ENCODE measurements at places on chromosomes 1 and 21.

DNA sequence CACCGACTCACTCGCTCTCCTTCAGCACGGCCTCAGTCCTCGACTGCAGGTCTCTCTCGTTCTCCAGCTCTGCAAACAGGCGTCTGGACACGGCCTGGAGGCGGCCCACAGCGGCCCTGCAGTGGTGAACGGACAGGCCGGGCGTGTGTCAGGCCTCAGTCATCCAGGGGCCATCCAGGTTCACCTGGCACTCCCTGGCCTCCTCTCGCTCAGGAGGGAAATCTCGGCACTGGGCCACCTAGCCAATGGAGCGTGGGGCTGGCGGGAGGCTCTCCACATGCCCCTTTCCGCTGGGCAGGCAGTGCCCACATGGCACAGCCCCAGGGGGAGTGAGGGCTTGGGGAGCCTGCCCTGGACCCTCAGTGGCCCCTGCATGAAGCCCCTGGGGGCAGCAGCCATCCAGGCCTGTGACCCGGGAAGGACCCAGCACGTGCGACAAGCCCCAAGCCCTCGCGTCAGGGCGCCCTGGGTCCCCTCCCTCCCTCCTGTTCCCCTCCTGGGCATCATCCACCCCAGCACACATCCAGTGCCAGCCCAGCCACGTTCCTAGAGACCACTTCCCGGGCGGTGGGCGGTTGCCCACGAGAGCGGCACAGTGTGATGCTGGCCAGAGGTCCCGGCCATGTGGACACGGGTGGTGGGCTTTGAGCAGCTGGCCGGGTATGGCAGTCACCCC is 18.1 kb downstream of the CFAP74 start:
- DNase-seq, result peak; percentile 56

DNA sequence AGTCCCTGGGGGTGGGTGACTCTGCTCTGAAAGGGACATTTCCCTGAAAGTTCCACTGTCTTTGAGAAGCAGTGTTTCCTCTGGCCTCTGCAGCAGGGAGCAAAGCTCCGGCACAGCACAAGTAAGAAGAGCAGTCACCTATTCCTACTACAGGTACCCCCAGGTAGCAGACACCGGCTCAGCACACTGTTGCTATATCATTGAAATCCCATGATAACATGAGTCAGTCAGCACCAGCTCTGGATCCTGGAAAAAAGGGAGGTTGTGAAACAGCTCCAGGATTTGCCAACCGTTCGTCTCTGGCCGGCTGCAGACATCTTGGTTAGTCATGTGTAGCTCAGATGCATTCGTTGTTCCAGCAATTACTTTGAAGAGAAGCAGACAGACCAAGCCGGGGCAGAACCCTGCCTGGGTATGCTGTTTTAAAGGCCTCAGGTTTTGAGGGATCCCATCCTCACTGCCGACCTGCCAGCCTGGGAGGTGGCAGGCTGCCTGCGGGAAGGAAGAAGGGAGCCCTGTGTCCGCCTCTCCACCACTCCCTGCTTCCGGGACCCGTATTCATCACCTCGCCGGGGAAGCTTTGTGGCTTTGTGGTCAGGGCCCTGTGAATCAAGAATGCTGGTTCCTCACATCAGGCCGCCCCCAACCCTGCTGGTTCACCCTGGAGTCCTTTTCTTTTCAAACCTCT is 139.2 kb downstream of the CLIC6 start:
- DNase-seq, result no peak

DNA sequence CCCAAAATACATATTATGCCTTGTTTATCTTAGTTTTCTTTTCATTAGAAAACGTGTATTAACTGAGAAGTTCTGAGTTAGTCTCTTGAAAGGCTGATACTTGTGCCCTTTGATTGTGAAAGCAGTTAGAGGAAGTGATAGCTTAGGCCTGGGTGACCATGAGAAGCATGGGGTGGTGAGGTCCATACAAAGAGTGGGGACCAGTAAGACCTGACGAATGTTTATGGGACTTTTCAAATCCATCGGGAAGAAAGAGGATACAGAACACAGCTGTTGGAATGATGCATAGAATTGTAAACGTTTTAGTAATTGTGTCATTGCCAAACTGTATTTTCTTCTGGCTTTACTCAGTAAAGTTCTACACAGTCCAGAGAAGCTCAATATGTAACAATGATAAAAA is 259.8 kb downstream of the LMO4 start:
- DNase-seq, result no peak

GRCh38 chr1:153791648-153792253 is 16.5 kb downstream of the SLC27A3 start:
- DNase-seq, result no peak

- DNase-seq, result no peak
These were observed 51.1 kb downstream of the PHC2 start for GRCh38 chr1:33379631-33380354.

DNA sequence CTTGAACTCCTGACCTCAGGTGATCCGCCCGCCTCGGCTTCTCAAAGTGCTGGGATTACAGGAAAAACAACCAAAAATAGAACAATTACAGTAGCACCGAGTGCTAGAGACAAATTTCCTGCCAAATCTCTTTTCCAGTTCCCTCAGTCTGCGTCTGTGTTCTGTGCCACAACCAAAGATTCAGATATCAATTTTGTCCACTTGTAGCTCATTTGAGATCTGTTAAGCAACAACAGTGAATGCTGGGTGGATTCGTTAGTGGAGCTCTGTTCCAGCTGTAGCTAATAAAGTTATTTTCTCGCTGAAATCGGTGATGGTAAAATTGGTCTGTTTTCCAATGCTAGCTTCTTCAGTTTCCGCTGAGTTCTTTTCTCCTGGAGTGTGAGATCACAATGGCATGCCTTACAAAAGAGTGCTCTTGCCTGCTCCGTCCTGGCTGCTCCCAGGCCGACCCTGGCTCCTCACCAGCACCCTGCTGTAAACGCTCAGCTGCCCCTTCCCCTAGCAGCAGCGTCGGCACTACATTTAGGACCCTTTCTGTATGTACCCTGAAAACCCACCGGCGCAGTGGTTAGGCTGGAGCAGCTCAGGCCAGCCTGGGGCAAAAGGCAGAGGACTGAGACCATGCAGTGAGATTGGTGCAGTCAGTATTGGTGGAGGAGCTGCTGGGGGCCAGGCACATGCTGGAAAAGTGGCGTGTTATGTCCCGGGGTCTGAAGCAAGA is 395.4 kb downstream of the KIF26B start:
- no peak for DNase-seq

DNA sequence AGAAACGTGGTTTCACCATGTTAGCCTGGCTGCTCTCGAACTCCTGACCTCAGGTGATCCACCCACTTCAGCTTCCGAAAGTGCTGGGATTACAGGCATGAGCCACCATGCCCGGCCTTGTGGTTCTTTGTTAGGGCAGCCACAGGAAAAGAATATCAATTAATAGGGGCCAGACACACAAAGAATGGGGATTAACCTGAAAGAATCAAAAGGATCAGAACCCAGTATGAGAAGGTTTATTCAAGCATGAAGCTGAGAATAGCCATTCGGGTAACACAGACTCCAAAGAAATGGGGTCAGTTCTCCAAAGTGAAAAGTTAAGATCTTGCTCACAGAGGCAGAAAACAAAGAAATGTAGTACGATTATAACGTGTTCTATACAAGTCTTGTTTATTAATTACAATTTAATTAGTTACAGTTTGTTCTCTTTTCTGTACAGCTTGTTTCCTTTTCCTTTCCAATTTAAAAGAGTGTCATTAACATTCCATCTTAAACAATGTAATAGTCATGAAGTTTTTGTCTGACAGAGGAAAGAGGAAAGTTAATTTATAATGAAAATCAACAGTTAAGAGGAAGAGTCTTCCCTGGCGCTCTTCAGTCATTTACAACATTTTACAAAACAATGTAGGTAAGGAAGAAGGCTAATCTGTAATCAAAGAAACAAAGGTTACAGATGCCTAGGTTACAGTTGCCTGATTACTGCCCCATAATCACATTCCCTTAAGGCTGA is 51.3 kb upstream of the SLC45A1 start:
- no peak for DNase-seq

DNA sequence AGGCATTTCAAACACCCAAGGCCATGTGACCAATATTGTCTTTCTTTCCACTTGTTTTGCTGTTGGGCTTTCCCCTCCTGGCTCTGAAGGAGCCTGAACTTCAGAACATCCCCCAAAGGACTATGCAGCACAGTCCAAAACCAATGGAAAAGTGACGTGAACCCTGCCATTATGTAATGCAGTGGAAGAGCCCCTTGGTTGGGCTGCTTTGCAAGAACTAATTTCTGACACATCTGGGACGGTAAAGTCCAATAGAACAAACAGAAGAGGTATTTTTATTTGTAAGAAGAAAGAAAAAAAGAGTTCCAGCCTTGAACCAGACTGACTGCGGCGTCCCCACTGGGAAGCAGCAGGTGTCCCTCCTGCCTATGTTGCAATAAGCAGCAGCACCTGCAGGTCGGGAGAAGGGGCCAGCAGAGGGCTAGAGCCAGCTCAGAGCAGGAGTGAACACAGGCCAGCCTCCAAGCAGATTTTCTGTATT is 116.7 kb downstream of the CDC7 start:
- DNase-seq, result peak; percentile 74

DNA sequence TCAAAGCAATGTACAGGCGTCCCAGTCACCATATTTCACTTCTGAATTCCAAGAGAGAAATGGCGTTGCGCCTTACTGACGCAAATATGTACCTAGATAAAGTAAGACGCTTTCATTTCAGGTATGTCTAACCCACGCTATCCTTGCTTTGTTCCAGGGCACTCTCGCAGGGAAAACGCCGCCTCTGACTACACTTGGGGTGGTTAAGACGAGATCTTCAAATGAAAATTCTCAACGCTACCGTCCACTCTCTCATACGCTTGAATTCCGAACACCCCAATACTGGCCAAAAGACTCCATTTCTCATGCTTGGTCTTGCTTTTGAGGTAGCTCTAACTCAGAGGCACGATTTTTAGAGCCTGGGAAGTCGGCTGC is 736 bp upstream of the ZMPSTE24 start:
- DNase-seq, result no peak

- DNase-seq, result no peak
These were observed 5.4 kb downstream of the VTCN1 start for GRCh38 chr1:117205368-117205767.

DNA sequence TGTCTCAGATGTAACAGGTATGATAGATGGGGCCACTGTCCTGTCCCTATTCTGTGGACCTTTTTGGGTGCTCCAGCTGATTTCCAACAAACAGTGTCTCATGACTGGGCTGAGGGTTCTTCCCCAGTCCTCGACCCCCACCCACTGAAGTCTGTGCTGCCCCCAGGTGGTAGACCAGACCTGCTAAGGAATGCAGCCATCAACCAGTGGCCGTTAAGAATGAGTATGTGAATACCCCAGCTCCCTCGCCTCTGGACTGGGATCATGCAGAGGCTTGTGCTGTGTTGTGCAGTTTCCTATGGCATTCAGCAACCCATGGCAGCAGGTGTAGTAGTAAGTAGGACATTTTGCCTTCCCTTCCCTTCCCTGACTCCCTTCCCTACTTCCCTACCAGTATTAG is 183.1 kb upstream of the KAZN start:
- DNase-seq, result no peak

DNA sequence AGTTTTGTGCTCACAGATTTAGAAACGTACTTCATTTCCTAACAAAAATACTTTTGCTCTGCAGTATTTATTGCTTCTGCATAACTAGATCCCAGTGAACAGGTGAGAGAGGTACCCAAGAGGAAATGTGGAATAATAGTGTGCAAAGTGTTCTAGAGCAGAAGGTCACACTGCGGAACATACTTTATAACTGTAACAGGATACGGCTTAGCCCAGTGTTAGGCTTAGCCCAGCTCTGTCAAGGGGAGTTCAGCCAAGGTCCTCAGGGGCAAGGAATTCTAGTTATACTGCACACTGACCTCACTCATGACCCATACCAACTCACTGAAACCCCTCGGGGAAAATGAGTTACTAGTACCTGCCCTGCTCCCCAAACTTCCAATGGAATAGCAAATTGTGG is 55.3 kb downstream of the PTPN14 start:
- DNase-seq, result no peak

DNA sequence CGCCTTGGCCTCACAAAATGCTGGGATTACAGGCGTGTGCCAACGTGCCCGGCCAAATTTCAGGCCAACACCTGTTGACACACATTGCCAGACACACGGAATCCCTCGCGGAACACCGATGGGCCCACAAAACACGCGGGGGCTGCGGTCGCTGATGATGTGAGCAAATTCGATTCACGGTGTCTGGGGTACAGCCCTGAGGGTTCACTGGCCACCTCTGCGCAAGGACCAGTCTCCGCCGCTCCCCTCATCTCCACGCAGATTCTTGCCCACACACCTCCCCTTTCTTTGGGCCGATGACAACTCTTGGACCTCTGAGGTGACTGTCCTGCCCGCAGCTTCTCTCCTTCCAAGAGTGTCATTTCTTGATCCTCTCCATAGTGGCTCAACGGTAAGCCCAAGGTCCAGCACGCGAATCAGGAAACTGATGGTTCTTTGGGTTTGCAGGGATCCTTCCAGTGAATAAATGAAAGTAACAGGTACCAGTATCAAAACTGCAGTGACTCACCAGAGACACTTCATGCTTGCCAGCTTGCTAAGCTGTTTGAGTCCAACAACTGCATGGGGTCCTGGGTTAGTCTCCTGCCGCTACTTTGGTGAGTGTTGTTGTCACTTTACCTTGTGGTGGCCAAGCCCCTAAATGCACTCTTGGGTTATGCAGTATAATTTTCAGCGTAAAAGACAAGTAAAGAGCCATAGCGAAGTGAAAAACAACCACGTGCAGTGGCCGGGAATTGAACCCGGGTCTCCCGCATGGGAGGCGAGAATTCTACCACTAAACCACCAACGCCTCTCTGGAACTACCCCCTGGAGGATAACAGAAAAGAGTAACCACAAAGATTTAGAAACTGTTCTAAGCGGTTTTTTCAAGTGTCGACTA is 11.0 kb upstream of the RNU1-3 start:
- DNase-seq, result peak; percentile 16

GRCh38 chr21:29697555-29698193 is 242.1 kb downstream of the GRIK1 start:
- DNase-seq, result no peak

DNA sequence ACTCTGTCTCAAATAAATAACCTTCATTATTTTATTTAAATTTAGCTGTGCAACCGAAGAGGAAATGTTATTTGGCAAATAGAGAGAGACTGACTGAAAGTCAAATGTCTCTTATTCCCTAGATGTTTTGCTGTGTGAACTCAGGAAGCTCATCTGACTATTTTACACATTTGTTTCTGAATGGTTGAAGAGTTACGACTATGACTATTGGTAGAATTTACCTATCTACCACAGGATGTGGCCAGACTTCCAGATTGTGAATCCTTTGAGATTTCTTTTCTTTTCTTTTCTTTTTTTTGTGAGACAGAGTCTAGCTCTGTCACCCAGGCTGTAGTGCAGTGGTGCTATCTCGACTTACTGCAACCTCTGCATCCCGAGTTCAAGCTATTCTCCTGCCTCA is 5.3 kb upstream of the SDE2 start:
- DNase-seq, result no peak

GRCh38 chr1:21270086-21270689 is 20.1 kb downstream of the ECE1 start:
- peak; percentile 89 for DNase-seq

GRCh38 chr1:71618191-71618590 is 537.4 kb upstream of the ZRANB2 start:
- DNase-seq, result no peak
